ENCODE measurements at places on chromosomes 6 and 20. TPM values are rescaled to one million over a fixed set of nuclear protein-coding genes. Genes with fewer than 3 reads are reported as not detected.

ADGRB3 gene
- total RNA-seq, result 0.09 TPM

L3MBTL3 gene
- total RNA-seq, result 8.2 TPM

SLC4A11 gene
- total RNA-seq, result 0.14 TPM

DNA sequence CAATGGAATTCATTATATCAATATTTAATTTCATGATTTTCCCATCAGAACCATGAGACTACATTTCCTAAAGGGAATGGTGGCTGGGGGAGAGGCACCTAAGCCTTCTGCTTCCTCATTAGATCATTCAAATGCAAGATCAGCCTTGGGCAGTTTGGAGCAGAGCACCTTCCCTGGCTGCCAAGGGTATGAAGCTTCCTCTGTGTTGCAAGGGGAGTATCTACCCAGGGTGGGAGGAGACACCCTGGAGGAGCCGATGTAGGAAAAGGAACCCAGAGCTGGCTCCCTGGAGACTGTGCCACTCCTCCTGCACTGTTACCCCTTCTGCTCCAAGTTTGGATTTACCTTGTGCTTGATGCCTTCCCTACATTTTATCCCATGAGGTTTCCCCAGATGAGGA, 299.7 kb upstream of the PRDM1 start:
- no peak overlapping the region for H3K4me3 ChIP-seq
- H3K36me3 ChIP-seq, result no peaks in the 10 kb centered on the region
- DNase-seq, result no peak
- no peaks in the 10 kb centered on the region for H3K27me3 ChIP-seq
